ENCODE measurements at places on chromosomes 16 and 17.

- DNase-seq, result no peak
Observed at GRCh38 chr17:7688808-7689316, 585 bp downstream of the WRAP53 start.

GRCh38 chr17:37475731-37476420 lies 13.8 kb upstream of the DUSP14 start:
- DNase-seq, result no peak

DNA sequence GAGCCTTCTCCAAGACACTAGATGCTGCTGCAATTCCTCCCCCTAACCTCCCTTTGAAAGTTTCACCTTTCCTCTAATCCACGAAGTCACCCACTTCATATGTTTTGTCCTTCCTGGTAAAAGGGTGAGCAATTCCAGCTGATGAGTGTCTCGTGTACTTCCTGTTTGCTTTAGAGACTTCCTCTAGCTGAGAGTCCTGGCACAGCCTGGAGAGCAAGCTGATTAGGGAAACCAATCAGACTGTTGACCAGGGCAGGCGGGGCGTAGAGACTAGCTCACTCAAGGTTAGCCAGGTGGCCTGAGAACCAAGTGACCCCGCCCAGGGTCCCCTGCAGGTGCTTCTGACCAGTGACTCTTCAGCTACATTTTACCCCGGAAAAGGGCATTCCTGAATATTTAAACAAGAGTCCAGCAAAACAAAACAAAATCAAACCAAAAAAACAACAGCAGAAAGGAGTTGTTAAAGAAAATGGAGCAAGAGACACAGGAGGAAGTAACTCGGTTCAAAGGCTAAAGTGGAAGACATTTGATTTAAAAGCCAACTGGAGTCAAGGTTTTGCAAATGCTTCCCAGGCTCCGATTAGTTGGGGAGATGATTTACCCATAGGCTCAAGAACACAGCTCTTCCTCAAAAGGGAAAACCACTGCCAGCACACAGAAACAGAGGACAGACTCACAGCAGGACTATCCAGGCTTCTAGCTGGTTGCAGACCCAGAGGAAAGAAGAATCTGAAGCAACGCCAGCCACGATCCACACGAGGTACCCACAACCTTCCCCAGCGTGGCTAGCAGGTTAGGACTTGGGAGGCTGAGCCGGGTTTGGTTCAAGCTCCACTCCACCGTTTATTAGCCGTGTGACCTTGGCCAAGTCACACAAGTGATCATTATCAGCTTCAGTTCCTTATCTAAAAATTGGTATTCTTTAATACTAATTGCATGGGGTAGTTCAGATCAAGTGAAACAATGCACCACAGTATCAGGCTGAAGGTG lies 13.4 kb downstream of the HSPB9 start:
- peak; percentile 14 for DNase-seq

GRCh38 chr16:15899538-15900100 lies 11.2 kb upstream of the CEP20 start:
- DNase-seq, result peak; percentile 16

- DNase-seq, result no peak
Observed at GRCh38 chr17:16272111-16272840, 55.3 kb downstream of the PIGL start.

DNA sequence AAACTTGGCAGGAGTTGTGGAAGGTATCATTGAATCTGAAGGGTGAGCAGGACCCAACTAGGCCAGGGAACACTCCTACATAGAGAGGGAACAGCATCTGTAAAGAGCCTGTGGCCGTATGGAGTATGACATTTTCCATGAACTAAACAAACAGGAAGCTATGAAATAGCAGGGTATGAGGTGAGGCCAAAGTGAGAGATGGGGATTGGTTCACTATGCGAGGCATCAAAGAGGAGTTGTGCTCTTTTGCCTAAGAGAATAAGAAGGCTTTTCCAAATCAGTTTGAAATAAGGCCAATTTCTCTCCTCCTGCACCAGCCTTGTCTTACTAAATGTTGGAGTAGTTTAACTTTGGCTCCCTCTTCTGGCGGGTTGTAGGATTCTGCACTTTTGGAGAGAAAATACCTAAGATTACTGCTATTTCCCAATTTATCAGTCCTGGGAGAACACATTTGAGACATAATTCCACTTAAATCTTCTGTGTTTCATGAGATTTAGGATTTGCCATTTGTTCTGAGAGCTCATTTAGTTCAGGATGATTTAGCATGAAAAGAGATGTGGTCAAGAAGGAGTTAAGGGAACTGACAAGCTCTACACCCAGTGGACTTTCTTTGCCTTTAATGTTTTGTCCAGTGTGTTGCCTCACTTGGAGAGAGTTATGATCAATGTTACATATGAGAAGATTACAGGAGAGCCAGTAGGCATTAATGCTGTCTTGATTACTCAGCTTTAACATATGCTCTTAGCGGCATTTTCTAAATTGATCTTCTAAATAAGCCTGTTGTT lies 55.4 kb downstream of the TNRC6C start:
- DNase-seq, result peak; percentile 75

- DNase-seq, result no peak
Observed at GRCh38 chr17:7207120-7208001, 12.3 kb downstream of the DLG4 start.

Data from CD4-positive, alpha-beta T cell treated with Interleukin-2 at 100 ng/mL for 4 hours (primary cell).